OCI-M1 (cell line): ENCODE measurements at places on chromosomes 7 and 10.

DNA sequence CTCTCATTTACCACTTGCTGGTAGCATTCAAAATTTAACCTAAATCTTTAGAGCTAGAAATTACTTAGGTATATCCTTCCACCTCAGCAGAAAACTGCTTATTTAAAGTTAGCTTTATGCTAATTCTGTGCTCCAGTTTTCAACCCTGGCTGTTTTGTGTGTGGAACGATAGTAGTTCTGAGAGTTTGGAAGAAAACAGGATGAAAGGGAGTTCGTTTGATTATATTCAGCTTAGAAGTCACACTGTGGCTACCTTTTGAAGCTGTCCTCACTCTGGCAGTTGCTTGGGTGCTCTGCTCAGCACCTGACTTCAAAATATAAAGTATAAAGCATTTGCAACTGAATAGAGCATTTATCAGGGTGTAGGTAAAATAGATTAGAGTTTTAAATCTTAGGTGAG, 2.6 kb upstream of the ASCC1 start:
- no peak for DNase-seq

DNA sequence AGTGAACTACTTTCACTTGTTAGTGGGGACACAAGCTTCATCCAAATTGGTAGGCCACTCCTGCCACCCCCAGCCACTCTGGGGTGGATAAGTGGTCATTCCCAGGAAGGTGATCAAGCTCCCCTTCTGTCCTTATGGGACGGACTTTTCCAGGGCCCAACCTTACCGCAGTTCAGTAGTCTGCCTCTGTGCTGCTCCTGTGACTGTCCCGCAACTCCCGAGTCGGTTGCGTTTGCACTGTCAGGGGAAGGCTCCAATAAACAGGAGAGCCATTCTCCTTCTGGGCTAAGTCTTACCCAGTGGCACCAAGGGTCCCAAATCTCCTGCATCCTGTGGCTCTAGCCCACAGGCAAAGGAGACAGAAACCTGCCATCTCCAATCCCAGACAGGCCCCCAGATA, 7.4 kb upstream of the ZNF33A start:
- DNase-seq = no peak

GRCh38 chr10:119867317-119867716, 5.3 kb downstream of the MCMBP start:
- no peak for DNase-seq

GRCh38 chr7:68697796-68698280, 900.4 kb upstream of the AUTS2 start:
- no peak for DNase-seq

- DNase-seq = no peak
Measured at GRCh38 chr7:77425101-77426051, 9.2 kb upstream of the GSAP start.

DNA sequence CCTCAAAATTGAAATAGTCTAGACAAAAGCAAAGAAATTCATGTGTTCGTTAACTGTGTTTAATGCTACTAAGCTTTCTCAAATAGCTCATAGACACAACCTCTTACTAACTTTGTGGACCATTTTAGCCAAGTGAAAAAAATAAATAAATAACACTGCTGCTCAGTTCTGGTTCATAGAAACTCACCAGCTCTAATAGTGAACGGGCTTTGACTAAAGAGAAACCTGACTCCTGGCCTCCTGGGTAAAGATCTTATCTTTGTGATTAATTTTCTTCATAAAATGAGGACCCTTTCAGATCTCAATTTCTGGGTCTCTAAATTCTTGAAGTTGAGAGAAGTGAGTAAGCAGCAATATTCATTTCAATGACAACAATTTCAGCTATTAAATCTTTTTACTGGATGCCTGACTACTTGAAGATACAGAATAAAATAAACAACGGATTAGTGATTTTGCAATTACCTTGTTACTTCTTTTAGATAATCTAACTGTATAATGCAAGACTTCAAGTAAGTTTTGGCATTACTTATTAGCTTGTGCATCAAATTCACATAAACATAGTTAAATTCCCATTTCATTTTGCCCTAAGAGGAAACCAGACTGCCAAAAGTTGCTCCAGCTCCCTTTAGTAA, 3.1 kb downstream of the CADPS2 start:
- DNase-seq = no peak

GRCh38 chr10:43689618-43689954, 40.9 kb upstream of the ZNF32 start:
- DNase-seq = no peak

DNA sequence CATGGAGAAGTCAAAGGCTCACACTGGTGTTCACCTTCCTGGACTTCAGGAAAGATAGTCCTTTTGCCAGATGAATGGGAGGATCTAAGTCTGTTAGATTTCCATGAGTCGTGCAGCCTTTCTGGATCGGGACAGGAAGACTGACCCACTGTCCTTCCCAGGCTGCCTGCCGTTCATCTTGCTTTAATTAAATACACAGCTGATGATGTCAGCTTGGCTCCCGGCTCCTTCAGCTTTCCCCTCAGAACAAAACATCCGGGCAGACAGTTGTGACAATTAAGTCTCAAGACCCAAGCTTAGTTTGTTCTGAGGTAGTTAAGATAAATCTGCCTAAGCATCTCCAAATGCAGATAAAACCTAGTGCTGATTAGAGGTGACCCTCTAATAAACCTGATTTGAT, 58.6 kb downstream of the AUTS2 start:
- no peak for DNase-seq

- peak; percentile 87 for DNase-seq
Measured at GRCh38 chr7:85750454-85750949, 563.6 kb upstream of the SEMA3D start.

- peak; percentile 77 for DNase-seq
Measured at GRCh38 chr10:43292755-43293676, 26.2 kb upstream of the RASGEF1A start.

DNA sequence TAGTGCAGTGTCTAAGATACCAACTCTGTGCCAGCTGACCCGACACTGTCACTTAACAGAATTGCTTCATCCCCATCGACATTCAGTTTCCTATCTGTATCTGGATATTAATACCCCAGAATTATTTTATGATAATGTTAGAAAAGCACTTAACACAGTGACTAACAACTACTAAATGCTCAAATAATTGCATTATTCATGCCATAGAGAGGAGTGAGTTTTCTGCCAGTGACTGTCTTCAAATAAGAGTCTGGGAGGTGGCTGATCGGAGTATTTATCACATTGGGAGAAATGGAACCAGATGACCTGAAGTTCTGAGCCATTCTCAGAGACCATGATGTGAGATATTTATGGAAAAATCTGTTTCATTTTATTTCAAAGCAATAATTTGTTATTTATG, 65.7 kb downstream of the NHLRC2 start:
- DNase-seq = no peak

DNA sequence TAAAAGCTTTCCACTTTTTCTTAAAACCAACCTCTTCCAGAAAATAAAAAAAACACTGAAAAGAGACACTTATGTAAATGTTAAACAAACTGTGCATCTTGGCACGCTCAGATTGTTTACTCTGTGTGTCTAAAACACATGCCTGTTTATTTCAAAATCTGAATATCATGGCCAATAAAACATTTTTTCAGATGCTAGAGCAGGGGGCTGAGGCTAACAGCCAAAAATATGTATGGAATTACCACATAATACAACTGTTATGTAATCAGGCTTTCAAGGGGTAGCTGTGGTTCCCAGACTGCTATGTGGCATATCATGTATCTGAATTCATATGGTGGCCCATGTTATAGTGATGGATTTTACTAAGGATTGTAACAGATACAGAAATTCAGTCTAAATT, 130.4 kb downstream of the HIBADH start:
- DNase-seq = no peak
